Lower lobe of right lung (tissue), 2 donors: ENCODE measurements at places on chromosomes 4 and X. TPM values are rescaled to one million over a fixed set of nuclear protein-coding genes. Genes with fewer than 3 reads are reported as not detected.
A peak's percentile ranks its signal among the peaks of the same experiment; 100 is the strongest.

- H3K4me3 ChIP-seq, result no peak overlapping the region
- no peak for DNase-seq
- no peaks in the 10 kb centered on the region for H3K36me3 ChIP-seq
- no peak overlapping the region for H3K27ac ChIP-seq
Observed at GRCh38 chrX:103107836-103108235, 14.9 kb upstream of the NXF3 start.

DNA sequence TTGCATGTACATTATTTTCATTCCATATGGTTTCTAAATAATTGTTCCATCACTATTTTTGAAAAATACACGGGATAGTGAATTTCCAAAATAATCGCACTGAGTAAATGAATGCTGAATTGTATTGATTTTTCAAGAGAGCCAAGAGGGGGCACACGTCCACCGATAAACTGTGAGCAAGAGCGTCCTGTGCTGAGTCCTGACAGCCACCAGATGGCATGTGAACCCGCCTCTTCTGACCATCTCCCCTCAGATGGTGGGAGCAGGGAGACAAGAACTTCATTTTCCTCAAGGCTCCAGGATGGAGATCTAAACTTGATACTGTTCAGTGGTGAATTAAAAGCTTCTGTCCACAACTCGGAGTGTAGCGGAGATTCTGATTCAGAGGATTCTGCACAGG is 30.6 kb upstream of the IL9R start:
- no peak overlapping the region for H3K4me3 ChIP-seq
- no peaks in the 10 kb centered on the region for H3K4me1 ChIP-seq
- H3K27ac ChIP-seq, result no peak overlapping the region
- H3K36me3 ChIP-seq, result no peaks in the 10 kb centered on the region

GRCh38 chr4:14008494-14008893 is 381.0 kb upstream of the BOD1L1 start:
- H3K27ac ChIP-seq, result no peak overlapping the region
- H3K4me1 ChIP-seq, result no peaks in the 10 kb centered on the region
- H3K27me3 ChIP-seq, result no peaks in the 10 kb centered on the region
- H3K36me3 ChIP-seq, result no peaks in the 10 kb centered on the region
- no peak for DNase-seq

- no peak overlapping the region for H3K27ac ChIP-seq
- H3K36me3 ChIP-seq, result no peaks in the 10 kb centered on the region
- H3K4me3 ChIP-seq, result no peak overlapping the region
Observed at GRCh38 chrX:53481816-53482465, 47.8 kb upstream of the HSD17B10 start.

DNA sequence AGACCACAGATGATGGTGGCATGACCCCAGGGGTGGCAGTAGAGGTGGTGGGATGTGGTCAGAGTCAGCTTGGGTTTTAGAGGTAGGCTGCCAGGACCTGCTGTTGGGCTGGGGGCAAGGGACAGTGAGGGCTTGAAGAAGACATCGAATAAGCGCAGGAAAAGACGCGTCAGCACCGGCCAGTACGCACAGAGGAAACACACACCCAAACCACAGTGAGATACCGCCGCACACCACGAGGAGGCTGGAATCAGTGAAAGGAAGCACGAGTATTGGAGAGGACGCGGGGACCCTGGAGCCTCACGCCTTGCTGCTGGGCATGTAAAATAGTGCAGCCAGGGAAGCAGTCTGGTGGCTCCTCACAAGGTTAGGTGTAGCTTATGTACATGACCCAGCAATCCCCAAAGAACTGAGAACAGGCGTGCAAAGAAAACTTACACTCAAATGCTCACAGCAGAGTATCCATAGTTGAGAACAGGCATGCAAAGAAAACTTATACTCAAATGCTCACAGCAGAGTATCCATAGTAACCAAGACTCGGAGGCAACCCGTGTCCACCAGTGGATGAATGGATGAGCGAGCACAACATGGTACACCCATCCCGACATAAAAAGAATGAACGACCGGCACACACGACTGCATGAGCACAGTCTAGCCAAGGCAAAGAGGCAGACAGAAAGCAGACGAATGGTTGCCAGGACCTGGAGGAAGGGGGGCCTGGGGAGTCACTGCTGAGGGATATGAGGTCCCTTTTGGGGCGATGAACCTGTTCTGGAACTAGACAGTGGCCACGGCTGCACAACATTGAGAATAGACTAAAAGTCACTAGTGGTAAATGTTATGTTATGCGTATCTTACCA is 13.3 kb downstream of the PDZD4 start:
- no peak for DNase-seq
- no peak overlapping the region for H3K4me3 ChIP-seq
- no peaks in the 10 kb centered on the region for H3K36me3 ChIP-seq
- H3K27me3 ChIP-seq, result no peaks in the 10 kb centered on the region
- no peaks in the 10 kb centered on the region for H3K4me1 ChIP-seq
- no peak overlapping the region for H3K27ac ChIP-seq

DNA sequence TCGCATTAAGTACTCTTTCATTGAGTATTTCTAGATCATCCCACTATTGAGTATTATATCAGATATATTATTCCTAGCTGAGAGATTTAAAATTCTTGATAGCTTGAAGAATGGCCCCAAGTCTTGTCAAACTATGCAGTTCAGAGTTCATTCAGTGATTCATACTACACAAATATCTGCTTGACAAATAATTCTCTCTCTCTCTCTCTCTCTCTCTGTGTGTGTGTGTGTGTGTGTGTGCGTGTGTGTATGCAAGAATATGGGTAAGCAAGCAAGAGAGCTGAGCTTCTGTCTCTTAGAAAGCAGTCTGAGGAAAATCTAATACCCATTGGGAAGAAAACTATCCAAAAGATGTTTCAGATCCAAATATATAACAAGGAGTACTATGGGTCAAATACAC is 142.0 kb downstream of the SLC10A7 start:
- no peaks in the 10 kb centered on the region for H3K27me3 ChIP-seq
- no peaks in the 10 kb centered on the region for H3K36me3 ChIP-seq
- no peak overlapping the region for H3K27ac ChIP-seq
- no peak overlapping the region for H3K4me3 ChIP-seq

DNA sequence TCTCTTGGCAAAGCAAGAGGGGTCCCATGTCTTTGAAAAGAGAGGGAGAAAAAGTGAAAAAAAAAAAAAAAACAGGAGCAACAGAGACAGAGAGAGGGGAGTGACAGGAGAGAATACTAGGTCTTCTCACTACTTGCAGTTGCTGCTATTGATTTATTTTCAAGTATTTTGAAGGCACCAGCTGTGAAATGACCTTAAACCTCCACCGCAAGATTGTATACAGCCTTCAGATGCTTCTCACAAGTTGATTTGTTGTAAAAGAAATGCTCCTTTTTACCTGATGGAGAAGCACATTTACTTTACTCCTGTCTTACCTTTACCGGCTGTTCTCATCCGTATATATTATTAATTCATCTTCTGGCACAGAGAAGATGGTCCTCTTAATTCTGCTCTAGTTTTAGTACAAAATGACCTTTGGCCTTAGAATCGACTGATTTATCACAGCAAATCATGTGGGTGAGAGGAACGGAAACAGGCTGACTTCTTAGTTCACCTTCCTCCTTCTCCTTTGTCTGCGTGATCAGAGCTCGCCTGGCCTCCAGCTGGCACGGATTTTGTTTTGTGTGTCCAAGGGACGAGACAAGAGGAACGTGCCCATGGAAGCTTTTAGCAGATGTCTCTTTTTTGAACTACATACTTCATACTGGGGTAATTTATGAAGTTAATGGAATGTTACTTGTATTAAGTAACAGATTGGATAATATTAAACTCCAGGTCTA is 82.4 kb upstream of the PACRGL start:
- no peak overlapping the region for H3K4me3 ChIP-seq
- H3K36me3 ChIP-seq, result no peaks in the 10 kb centered on the region
- H3K4me1 ChIP-seq, result peaks cover 26% of the 10 kb centered on the region
- peak; percentile 57 for DNase-seq
- peak overlapping the region; percentile 56 for H3K27ac ChIP-seq

GRCh38 chr4:107885865-107886264 is 45.5 kb upstream of the CYP2U1 start:
- no peaks in the 10 kb centered on the region for H3K4me1 ChIP-seq
- no peaks in the 10 kb centered on the region for H3K27me3 ChIP-seq
- DNase-seq, result no peak
- H3K27ac ChIP-seq, result no peak overlapping the region
- no peak overlapping the region for H3K4me3 ChIP-seq

- no peak overlapping the region for H3K4me3 ChIP-seq
- no peaks in the 10 kb centered on the region for H3K4me1 ChIP-seq
- H3K36me3 ChIP-seq, result no peaks in the 10 kb centered on the region
Observed at GRCh38 chrX:57211906-57212305, 74.6 kb upstream of the FAAH2 start.

DNA sequence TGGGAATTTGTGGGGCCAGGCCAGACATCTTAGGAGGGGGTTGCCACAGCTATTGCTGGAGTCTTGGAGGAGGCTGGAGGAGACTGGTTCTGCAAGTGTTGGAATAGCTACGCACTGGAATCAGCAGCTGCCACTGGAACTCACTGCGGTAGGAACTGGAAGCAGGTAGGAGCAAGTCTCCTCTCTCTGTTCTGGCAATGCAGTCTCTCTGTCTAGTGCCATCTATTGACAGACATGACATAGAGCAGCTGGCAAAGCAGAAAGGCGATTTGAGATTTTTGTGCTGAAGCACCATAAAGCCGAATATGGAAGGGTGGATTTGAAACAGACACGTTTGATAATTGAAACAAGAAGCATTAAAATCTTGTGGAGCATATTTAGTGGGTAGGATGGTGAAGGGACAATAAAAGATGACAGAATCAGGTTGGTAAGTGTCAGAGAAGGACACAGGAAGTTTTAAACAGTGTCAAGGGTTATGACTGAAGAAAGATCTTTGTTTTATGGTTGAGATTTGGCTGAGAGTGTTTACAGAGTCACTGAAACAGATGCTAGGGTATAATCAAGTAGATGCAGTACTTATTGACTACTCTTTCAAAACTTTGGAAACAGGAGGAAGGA is 23.5 kb upstream of the SYNPO2 start:
- H3K27me3 ChIP-seq, result no peaks in the 10 kb centered on the region
- DNase-seq, result no peak
- H3K36me3 ChIP-seq, result no peaks in the 10 kb centered on the region
- no peak overlapping the region for H3K27ac ChIP-seq
- H3K4me1 ChIP-seq, result no peaks in the 10 kb centered on the region

GRCh38 chr4:84639145-84639544 is 56.2 kb downstream of the CDS1 start:
- no peaks in the 10 kb centered on the region for H3K36me3 ChIP-seq
- DNase-seq, result no peak
- no peaks in the 10 kb centered on the region for H3K4me1 ChIP-seq
- no peak overlapping the region for H3K27ac ChIP-seq
- no peaks in the 10 kb centered on the region for H3K27me3 ChIP-seq

DNA sequence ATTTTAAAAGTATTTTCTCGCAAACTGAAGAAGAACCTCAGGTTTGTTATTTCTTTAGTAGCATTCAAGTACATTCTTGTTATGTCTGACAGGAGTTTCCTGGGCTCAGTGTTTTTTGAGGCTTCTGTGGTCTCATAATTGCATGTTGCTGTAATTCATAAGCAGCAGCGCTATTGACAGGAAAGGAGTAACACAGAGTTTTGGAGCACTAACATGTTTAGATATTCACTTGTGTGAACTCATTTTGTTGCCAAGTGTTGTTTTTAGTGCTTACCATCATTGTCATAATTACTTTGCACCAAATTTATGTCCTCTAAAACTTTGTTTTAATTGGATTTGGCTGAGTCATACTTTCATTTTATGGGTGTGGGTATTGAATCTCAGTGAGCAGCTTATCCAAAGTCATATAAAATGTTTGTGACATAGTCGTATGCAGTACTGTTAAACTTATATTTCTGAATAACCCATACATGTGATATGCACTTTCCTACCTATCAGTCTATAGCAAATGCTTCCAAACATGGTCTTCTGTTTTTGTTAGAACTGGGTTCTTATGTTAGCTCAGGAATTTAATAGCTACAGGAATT is 358.7 kb upstream of the CTSO start:
- no peaks in the 10 kb centered on the region for H3K4me1 ChIP-seq
- H3K27me3 ChIP-seq, result no peaks in the 10 kb centered on the region
- H3K36me3 ChIP-seq, result no peaks in the 10 kb centered on the region
- no peak overlapping the region for H3K4me3 ChIP-seq

DNA sequence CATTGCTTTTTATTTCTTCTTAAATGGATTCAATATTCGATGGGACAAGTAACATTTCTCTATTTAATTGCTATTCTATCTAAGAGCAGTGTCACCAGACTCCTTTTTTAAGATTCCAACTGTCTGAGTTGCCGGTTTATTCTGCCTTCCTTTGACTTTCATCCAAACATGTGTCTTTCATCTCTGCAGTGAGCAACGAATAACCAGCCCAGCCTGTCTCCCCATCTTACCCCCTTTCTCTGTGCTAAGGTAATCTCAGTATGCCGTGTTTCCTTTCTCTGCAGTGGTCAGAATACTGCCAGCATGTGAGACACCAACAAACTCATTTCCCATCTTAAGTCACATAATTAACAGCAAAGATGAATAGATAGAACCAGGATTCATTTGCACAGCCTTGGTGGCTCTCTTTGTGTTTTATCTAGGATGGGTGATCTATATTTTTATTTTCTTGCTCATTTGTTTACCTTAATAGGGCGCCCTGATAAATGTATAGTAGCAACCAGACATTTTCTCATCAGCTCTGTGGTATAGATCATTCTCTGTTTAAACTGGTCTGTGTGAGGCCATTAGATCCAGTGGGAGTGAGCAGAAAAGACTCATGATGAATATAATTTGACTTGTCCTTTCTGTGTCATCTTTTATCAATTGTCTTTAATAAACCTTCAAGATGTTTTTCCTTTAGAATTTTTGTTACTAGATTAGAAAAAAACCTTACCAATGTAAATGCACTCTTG is 394.8 kb upstream of the IGFBP7 start:
- H3K4me1 ChIP-seq, result no peaks in the 10 kb centered on the region
- no peak overlapping the region for H3K27ac ChIP-seq
- no peak overlapping the region for H3K4me3 ChIP-seq
- no peak for DNase-seq

DNA sequence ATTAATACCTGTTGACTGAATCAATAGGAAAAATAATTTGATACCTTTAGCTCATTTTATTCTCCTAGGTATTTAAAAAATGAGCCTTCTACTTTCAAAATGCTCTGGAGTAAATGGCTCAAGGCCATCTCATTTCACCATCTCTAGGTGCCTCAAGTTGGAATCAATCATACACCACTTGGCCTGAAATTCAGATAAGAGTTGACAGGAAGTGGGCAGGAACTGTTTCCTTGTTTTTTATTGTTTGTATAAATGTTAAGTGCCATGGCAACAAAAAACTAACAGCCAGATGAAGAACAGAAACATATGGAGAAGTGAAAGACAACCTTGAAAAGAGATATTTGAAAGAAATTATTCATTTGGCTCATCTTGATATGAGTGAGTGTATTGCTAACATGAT is 12.4 kb downstream of the LIMCH1 start:
- no peak overlapping the region for H3K27ac ChIP-seq
- no peaks in the 10 kb centered on the region for H3K27me3 ChIP-seq
- H3K4me3 ChIP-seq, result no peak overlapping the region
- no peaks in the 10 kb centered on the region for H3K36me3 ChIP-seq
- peaks cover 35% of the 10 kb centered on the region for H3K4me1 ChIP-seq

SPANXA2 gene
- total RNA-seq, result not detected

CENPU gene
- total RNA-seq, result 2.2 TPM

TMEM255A gene
- total RNA-seq, result 2.7 TPM

SMIM10L2A gene
- 1.7 TPM for total RNA-seq

CSAG1 gene
- not detected for total RNA-seq

TMEM144 gene
- 13.1 TPM for total RNA-seq

ABLIM2 gene
- 5.2 TPM for total RNA-seq

ERCC6L gene
- 0.24 TPM for total RNA-seq

UGT2B15 gene
- not detected for total RNA-seq
